Activated naive CD4-positive, alpha-beta T cell treated with anti-CD3 and anti-CD28 coated beads, Interleukin-2, amount 10 ng/mL, durations not matched to agents 7 days and 5 days (primary cell): ENCODE measurements at places on chromosomes 7 and 10.

GRCh38 chr7:66050990-66051448 is 24.6 kb upstream of the ASL start:
- no peak for DNase-seq

DNA sequence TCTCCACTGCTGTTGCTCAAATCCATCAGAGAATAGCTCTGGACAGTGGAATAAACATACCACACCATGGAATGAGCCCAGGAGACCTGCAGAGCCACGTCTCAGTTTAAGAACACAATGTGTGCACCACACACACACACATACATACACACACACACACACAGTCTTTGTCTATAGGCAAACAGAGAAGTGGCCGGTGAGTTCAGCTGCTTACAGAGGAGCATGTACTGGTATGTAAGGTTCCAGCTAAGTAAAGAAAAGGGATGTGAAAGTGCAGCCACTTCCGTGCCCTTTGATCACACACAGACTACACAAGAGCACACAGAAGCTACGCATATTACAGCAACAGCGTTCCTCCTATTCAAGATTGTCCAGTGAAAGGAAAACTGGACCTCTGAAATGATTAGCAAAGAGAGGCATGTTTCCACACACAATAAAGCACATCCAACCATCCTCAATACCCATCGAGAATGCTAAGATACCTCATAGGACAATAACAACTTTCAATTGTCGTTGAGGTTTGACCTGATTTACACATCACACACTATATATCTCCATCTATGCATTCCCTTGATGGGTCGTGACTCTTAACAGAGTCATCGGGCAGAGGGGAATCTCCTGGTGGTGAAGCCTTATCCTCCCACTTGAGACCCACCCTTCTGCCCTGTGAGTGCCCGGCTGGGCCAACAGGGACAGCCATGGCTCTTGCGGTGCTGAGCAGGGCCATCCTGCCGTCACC is 23.6 kb downstream of the SLC35B4 start:
- no peak for DNase-seq

DNA sequence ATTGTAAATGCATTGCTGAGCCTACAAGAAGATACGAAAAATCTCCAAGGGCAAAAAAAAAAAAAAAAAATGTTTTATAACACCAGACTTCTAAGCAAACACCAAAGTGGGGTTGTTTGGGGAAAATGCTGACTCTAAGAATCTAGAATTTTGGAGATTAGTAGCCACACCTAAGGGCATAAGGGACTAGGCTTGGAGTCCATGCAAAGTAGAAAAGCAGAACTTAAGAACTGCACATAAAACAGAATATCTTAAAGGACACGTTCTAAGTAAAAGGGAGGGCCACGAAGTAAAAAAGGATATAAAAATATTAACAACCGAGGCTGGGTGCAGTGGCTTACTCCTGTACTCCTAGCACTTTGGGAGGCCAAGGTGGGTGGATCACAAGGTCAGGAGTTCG is 269.8 kb upstream of the AUTS2 start:
- DNase-seq: no peak

DNA sequence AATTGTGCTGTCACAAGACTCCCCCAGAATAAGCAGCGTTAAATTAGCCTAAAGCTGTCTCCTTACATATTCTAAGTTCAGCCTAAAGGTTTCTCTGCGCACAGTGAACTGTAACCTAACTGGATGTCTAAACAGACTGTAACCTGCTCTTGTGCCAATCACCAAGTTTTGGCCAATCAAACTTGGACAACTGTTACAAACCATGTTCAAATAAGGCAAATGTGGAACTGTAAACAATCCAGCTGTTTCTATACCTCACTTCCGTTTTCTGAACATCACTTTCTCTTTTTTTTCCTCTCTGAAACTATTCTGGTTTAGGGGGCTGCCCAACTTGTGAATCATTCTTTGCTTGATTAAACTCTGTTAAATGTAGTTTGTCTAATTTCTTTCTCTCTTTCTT is 252.2 kb upstream of the HABP2 start:
- no peak for DNase-seq
